ENCODE measurements at places on chromosomes 7 and 10.

DNA sequence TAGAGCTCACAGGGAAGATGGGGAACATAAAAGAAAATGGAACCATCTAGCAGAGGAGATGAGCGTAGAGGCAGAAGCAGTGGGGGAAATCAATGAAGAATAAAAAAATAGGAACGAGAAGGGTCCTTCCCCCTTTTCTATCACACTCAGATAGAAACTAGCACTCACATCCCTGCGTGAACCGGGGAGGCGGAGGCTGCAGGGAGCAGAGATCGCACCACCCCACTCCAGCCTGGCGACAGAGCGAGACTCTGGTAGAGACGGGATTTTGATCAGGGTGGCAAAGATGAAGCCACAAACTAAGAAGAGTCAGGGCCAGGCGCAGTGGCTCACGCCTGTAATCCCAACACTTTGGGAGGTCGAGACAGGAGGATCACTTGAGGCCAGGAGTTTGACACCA is 64.7 kb upstream of the ECHDC3 start:
- no peak for DNase-seq

GRCh38 chr7:66421830-66422475 is 206.7 kb upstream of the KCTD7 start:
- DNase-seq = no peak

GRCh38 chr10:120641695-120642094 is 184.7 kb downstream of the PLPP4 start:
- DNase-seq = no peak

DNA sequence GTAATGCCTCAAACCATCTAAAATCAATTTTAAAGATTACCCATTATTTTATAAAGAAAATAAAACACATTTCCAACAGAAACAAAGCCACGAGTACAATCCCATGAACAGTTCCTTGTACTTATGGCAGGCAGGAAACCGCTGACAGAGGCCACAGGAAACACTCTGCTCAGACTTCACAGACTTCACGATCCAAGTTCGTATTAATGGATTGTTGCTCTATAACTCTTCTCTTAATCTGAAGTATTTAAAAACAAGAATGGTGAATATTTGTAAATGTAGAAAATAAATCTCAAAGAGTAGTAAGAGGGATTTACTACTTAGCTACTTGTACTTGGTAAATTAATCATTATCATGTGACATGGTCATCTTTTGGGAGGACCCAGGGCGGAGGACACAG is 78.3 kb downstream of the SNX10 start:
- no peak for DNase-seq

DNA sequence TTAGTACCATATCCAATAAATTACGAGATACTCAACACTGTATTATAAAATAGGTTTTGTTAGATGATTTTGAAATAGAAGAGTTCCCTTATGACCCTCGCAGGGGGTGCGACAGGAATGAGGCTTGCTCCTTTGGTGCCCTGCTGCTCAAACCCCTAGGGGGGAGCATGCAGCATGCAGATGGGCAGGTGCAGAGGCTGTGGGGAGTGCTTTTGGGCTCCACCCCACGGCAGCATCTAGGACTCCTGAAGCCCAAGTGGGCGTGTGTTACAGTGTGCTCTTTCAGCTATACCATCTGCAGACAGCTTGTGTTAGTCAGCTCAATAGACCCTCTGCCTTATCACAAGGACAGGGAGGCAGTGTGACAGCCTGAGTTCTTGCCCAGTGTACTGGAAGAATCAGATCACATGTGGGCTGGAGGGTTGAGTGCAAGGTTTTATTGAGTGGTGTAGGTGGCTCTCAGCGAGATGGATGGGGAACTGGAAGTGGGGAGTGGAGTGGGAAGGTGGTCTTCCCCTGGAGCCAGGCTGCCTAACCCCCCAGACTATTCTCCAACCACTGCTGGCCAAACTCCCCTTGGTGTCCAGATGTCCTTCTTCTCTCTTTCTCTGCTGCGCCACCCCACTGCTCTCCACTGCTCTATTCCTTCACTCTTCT is 3.1 kb upstream of the MRC1 start:
- no peak for DNase-seq
